AG04449 (cell line): ENCODE measurements at places on chromosomes 11 and 22.

GRCh38 chr11:19800714-19801519, 88.3 kb downstream of the NAV2 start:
- DNase-seq, result no peak

DNA sequence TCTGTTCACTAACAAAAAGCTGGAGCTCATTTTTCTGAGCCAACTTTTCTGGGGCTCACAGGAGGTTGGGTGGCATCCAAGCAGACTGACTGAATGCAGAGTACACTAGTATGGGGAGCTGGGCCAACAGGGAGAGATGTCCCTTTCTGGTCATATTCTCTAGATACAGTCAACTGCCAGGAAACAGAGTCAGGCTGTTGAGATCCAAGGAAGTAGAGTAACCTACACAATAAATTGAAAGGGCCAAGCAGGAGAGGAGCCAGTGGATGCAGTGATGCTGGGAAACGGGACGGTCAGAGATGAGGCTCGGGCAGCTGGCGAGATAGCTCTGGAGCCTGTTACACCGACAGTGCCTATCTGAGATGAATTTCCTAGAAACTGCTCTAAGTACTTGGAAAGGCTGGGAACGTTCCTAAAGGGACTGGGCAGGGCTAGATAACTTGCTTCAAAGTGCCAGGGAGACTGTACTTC, 71.1 kb downstream of the LARGE2 start:
- no peak for DNase-seq

- DNase-seq, result no peak
Measured at GRCh38 chr11:86816251-86816726, 15.9 kb downstream of the PRSS23 start.

- no peak for DNase-seq
Measured at GRCh38 chr11:73152861-73153483, 10.9 kb upstream of the FCHSD2 start.

GRCh38 chr22:39898997-39899396, 1.9 kb upstream of the GRAP2 start:
- DNase-seq, result no peak

- DNase-seq, result no peak
Measured at GRCh38 chr11:55503449-55503848, 50.8 kb upstream of the OR4C15 start.

GRCh38 chr11:12581416-12581815, 92.8 kb upstream of the TEAD1 start:
- no peak for DNase-seq

DNA sequence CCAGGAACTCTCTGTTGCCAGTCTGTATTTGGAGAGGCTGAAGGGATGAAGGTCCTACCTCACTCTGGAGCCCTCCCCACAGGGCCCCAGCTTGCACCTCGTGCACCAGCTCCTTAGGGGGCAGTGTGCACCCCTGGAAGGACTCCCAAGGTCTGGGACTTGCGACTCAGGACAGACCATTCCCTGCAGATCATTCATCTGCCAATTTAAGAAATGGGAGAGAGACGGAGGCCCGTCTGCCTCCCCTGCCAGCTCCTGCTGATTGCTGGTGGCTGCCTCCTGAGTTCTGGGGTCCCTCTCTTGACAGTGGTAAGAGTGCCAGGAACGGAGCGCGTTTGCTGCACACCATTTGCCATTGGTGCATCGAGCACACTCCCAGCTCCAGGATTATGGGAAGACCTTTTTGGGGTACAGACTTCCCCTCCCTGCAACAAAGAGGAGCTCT, 27.4 kb upstream of the MALAT1 start:
- no peak for DNase-seq

DNA sequence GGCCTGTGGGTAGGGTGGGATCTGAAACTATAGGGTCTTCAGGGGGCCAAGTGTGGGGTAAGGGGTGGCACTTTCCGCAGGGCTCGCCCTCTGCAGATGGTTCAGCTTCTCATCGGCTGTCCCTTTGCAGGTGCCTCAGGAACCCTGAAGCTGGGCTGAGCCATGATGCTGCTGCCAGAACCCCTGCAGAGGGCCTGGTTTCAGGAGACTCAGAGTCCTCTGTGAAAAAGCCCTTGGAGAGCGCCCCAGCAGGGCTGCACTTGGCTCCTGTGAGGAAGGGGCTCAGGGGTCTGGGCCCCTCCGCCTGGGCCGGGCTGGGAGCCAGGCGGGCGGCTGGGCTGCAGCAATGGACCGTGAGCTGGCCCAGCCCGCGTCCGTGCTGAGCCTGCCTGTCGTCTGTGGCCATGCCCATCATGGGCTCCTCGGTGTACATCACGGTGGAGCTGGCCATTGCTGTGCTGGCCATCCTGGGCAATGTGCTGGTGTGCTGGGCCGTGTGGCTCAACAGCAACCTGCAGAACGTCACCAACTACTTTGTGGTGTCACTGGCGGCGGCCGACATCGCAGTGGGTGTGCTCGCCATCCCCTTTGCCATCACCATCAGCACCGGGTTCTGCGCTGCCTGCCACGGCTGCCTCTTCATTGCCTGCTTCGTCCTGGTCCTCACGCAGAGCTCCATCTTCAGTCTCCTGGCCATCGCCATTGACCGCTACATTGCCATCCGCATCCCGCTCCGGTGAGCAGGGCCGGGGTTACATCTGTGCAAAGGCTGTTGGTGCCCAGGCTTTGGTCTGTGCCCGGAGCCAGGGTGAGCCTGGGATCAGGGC, 5.8 kb downstream of the ADORA2A start:
- DNase-seq, result no peak

- no peak for DNase-seq
Measured at GRCh38 chr11:64165481-64165841, 452 bp downstream of the MACROD1 start.

- no peak for DNase-seq
Measured at GRCh38 chr22:49150801-49151221, 676.9 kb downstream of the BRD1 start.

DNA sequence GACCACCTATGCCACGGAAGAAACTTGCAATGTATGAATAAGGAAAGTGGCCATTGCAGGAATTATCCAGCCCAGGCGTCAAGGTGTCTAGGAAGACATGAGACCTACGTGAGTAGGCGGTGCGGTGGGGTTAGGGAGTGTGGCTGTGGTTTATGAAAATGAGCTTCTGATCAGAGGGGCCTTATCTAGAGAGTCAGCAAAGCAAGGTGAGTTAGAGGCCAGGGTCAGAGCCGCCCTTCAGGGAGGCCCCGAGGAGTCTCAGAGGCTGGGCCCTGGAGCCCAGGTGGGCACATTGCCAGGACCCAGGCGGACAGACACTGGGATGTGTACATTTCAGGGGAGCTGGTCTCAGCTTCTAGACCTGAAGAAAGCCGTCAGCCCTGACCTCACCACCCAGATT, 13.8 kb upstream of the LINC01488 start:
- DNase-seq, result no peak

GRCh38 chr11:92838759-92839310, 130.6 kb upstream of the MTNR1B start:
- no peak for DNase-seq

DNA sequence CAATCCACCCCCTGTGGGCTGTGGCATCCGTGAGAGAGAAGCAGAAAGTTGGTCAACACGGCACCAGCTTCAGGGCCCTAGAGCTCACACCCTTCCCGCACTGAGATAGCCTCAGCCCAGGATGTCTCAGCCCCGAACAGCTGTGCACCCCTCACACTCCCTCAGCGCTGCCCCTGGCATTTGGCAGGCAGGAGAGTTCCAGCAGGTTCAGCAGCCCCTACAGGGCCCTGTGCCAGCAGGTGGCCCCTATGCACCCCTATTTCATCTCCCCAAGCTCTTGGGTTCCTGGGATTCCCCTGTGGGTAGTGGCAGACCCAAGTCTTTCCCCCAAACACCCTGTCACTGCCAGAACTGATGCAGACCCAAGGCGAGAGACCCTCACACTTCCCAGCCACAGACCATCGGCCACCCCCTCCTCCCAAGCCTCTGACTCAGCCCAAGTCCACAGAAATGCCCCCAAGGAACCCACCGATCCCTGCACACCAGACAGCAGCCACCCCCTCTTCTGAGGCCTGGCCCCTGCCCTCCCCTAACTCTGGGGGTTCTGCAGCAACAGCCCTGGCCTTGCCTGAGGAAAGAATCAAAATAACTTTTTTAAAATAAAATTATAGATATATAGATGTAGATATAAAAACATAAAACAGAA, 183.6 kb downstream of the IGLL1 start:
- no peak for DNase-seq

- no peak for DNase-seq
Measured at GRCh38 chr11:129947474-129947873, 52.1 kb upstream of the NFRKB start.

DNA sequence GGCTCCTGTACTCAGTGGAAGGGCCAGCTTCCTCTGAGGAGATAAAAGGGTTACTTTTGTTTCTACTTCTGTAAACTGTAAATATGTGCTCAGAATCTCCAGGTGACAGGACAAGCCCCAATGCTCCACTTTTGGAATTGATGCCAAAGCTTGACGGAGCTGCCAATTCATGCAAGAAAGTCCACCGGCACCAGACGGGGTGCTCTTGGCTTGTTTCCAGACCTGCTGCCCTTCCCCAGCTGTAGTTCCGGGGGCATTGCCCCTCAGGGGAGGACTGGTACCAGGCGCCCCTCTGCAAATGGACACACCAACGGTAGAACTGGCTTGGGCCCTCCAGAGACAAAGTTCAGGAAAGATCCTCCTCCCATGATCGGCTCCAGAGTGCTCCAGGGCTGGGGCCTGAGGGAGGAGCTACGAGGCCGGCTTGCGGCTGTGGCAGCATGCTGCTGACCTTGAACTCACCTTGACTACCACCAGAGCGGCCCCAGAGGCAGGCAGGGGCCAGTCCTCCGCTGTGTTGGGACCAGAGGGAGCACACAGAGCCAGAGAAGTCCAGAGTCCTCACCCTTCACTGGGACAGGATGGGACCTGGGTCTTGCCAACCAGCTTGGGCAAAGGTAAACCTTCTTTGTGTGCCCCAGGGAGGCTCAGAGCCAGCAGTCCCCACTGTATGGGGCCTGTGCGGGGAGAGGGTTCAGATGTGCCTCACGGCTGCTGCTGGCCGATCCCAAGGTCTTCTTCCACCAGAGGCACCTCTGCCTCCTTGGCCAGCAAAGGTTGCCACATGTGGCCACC, 17.8 kb upstream of the OAF start:
- DNase-seq, result no peak

- DNase-seq, result peak; percentile 73
Measured at GRCh38 chr22:30705710-30706651, 11.3 kb downstream of the OSBP2 start.

GRCh38 chr11:35838071-35838470, 105.8 kb upstream of the LDLRAD3 start:
- DNase-seq, result no peak

DNA sequence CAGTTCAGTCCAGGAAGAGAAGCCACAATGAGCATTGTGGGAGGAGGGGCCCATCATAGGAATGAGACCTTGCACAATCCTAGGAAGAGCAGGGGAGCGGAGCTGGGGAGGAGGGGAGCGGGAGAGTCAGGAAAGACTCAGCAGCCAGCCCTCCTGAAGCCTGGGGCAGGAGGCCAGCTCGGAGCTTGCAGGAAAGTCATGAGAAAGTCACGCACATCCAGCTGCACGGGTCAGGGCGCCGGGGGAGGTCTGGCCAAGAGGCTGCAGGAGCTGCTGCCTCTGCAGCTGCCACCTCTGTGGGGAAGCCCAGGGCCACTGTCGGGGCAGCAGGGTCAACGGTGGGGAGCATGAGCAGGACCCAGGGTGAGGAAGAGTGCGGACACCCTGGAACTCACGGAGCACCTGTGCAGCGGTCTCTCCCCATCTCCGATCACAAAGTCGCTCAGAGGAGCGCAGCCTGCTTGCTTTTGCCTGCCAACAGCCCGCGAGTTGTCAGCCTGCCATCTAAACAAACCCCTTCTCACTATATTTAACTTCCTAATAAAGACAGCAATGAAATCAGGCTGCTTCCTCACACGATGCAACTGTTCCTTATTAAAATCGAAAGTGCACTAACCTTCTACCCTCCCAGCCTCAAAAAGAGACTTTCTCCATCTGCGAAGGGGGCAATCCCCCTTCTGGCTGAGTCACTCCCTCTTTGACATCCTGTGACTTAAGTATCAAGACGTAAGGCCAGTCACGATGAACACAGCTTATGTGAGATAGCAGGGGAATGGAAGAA, 52.9 kb upstream of the RTL6 start:
- peak; percentile 37 for DNase-seq

DNA sequence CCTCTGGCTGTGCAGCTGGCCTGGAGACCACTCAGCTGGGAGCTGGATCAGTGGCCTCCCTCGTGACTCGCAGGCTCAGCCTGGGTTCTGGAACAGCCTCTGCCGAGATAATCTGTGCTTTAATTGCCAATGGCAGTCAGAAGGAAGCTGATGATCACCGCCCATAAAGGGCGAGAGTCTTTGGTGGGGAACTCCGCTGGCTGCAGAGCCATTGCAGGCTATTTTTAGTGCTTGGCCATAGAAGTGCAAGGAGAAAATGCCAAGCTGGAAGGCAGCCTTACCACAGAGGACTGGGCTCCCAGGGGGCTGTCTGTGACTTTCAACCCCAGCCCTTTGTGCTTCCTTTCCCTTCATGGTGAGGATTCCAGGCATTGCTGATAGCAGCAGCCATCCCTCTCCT, 62.2 kb upstream of the TENM4 start:
- no peak for DNase-seq

- no peak for DNase-seq
Measured at GRCh38 chr11:117717485-117718314, 79.3 kb downstream of the DSCAML1 start.

DNA sequence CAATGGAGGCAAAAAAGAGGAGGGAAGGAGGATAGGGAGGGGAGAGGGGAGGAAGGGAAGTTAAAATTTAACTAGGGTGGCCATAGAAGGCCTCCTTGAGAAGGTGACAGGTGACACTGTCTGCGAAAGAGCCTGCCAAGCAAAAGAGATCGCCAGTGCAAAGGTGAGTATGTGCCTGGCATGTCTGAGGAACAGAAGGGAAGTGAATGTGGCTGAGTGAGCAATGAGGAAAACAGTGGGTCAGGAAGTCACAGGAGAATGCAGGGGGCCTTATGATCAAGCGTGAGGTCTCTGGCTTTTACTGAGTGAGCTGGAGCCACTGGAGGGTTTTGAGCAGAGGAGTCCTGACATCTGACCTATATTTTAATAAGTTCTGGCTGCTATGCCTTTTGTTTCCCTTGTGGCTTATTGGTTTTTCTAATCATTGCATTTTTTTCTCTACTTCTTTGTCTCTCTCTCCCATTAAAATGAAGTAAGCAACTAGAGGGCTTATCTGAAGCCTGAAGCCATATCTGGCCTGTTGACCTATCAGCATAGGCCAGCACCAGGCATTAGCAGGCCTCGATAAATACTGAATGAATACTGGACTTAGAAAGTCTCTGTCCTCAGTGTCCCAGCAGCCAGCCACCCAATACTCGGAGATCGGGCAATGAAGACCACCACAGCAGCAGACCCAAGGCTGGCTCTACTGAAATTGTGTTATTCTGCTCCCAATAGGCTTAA, 5.6 kb downstream of the AP1B1 start:
- DNase-seq, result no peak

GRCh38 chr11:71140206-71140919, 112.0 kb downstream of the SHANK2 start:
- DNase-seq, result no peak
